ENCODE measurements at places on chromosomes 5 and 9. TPM values are rescaled to one million over a fixed set of nuclear protein-coding genes. Genes with fewer than 3 reads are reported as not detected.
A peak's percentile ranks its signal among the peaks of the same experiment; 100 is the strongest.

GRCh38 chr9:89667726-89668125 lies 62.9 kb downstream of the GADD45G start:
- peak overlapping the region; percentile 82 for H3K27ac ChIP-seq
- peak; percentile 85 for DNase-seq
- H3K4me1 ChIP-seq = peaks cover 47% of the 10 kb centered on the region
- H3K36me3 ChIP-seq = no peaks in the 10 kb centered on the region
- no peak overlapping the region for H3K4me3 ChIP-seq

DNA sequence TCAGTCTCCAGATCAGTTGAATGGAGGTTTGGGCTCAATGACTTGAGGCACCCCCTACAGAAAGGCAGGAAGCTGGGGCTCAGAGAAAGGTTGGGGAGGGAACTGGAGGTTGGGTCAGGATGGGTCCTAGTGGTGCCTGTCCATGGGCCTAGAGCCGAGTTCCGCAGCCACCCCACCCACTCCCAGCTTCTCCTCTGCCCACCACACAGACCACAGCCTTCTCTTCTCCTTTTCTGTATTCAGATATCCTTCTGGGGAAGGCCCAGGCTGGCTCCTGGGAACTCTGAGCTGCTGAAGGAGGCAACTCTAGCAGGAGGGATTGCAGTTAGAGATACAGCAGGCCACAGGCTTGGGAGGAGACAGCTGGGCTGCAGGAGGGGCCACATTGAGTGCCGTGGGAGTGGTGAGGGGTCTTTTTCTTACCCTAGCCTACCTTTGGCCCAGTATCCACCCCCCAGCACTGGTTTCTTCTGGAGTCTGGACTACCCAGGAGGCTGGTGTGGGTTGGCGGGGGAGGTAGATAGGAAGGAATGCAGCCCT lies 15.4 kb upstream of the PTGS1 start:
- no peak overlapping the region for H3K4me3 ChIP-seq
- no peaks in the 10 kb centered on the region for H3K4me1 ChIP-seq
- H3K27me3 ChIP-seq = no peaks in the 10 kb centered on the region
- no peak overlapping the region for H3K27ac ChIP-seq
- DNase-seq = no peak

Gene ANKRD18A
- total RNA-seq = 1.7 TPM

Gene FAM78A
- total RNA-seq = 1.9 TPM

DNA sequence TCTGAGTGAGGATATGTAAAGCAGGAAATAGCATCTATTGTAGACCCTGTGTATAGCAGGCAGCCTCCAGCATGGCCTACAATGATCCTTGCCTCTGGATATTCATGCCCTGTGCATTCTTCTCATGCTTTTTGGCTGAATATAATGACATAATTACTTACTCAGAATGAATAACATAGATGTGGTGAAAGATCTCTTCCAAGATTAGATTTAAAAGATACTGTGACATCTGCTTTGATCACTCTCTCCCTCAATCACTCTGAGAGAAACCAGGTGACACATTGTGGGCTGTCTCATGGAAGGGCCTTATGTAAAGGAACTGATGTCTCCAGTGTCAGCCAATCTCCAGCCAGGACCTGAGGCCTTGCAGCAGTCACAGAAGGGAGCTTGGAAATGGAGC lies 376.7 kb downstream of the DNAH5 start:
- no peaks in the 10 kb centered on the region for H3K36me3 ChIP-seq
- H3K4me3 ChIP-seq = no peak overlapping the region
- no peak overlapping the region for H3K27ac ChIP-seq
- no peak for DNase-seq
- H3K4me1 ChIP-seq = no peaks in the 10 kb centered on the region
- H3K27me3 ChIP-seq = no peaks in the 10 kb centered on the region

GRCh38 chr9:135413086-135413375 lies 66.6 kb upstream of the PPP1R26 start:
- H3K4me1 ChIP-seq = peaks cover 7% of the 10 kb centered on the region
- H3K27me3 ChIP-seq = peaks cover 64% of the 10 kb centered on the region
- H3K4me3 ChIP-seq = no peak overlapping the region
- no peaks in the 10 kb centered on the region for H3K36me3 ChIP-seq
- no peak for DNase-seq
- H3K27ac ChIP-seq = no peak overlapping the region

Gene TOR1A
- total RNA-seq = 40.1 TPM

Gene ADAMTS6
- not detected for total RNA-seq

Gene LNPEP
- 88.7 TPM for total RNA-seq

DNA sequence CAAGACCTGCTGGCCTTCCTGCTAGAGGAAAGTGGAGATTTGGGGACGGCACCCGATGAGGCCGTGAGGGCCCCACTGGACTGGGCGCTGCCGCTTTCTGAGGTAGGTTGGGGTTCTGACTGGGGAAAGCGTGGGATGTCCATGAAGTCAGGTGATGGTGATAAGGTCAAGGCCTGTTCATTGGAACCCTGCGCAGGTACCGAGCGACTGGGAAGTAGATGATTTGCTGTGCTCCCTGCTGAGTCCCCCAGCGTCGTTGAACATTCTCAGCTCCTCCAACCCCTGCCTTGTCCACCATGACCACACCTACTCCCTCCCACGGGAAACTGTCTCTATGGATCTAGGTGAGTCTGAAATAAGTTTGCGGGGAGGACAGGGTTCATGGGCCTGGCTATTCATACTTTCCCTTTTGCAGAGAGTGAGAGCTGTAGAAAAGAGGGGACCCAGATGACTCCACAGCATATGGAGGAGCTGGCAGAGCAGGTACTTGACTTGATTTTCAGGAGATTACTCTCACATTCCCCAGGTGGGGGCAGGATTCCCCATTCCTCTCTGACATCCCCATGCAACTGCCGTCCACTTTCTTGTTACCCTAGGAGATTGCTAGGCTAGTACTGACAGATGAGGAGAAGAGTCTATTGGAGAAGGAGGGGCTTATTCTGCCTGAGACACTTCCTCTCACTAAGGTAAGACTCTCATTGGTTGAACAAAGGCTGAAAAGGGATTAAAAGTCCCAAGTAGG lies 505 bp downstream of the CREB3 start:
- peak; percentile 70 for DNase-seq
- peaks cover 74% of the 10 kb centered on the region for H3K4me1 ChIP-seq
- no peaks in the 10 kb centered on the region for H3K27me3 ChIP-seq
- H3K36me3 ChIP-seq = peaks cover 38% of the 10 kb centered on the region
- peak overlapping the region; percentile 98 for H3K27ac ChIP-seq

- H3K4me1 ChIP-seq = no peaks in the 10 kb centered on the region
- H3K4me3 ChIP-seq = no peak overlapping the region
- H3K27me3 ChIP-seq = peaks cover 3% of the 10 kb centered on the region
- no peaks in the 10 kb centered on the region for H3K36me3 ChIP-seq
- no peak overlapping the region for H3K27ac ChIP-seq
These were observed 114.5 kb downstream of the MAT2B start for GRCh38 chr5:163619951-163620350.

Gene ABLIM3
- total RNA-seq = 17.1 TPM

DNA sequence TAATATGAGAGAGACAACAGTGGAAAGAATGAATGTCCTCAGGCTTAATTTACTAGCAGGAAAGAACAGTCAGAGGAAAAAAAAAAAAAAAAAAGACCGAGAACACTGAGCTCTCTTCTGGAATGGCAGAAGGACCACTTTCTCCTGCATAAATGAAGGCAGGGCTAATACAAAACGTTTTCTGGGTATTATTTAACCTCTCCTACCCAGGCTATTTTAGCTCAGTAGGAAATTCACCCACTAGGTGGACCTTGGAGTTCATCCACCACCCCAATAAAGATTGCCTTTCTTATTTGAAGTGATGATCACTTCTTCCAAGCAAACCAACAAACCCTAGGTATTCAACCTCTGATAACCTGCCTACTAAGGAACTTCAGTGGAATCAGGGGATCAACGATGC lies 3.7 kb downstream of the GLIS3 start:
- no peaks in the 10 kb centered on the region for H3K4me1 ChIP-seq
- no peaks in the 10 kb centered on the region for H3K36me3 ChIP-seq
- H3K27ac ChIP-seq = peak overlapping the region; percentile 95

DNA sequence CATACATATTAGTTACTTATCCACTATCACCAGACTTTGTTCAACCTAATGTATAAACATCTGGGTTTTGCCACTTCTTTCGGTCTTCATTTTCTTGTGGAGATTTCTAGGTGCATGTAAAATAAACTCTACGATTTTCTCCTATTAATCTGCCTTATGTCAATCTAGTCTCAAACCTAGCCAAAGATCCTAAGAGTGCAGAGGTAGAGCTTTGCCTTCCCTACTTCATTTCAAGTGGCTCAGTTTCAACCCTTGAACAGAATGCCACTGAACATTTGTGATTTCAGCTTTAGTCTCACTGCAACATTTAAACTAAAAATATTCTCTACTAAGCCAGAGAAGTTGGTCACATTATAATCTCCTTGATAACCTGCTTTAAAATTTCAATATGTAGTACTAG lies 94.0 kb downstream of the EDIL3 start:
- no peak for DNase-seq
- H3K4me3 ChIP-seq = no peak overlapping the region
- no peaks in the 10 kb centered on the region for H3K36me3 ChIP-seq
- H3K27me3 ChIP-seq = no peaks in the 10 kb centered on the region
- no peak overlapping the region for H3K27ac ChIP-seq

DNA sequence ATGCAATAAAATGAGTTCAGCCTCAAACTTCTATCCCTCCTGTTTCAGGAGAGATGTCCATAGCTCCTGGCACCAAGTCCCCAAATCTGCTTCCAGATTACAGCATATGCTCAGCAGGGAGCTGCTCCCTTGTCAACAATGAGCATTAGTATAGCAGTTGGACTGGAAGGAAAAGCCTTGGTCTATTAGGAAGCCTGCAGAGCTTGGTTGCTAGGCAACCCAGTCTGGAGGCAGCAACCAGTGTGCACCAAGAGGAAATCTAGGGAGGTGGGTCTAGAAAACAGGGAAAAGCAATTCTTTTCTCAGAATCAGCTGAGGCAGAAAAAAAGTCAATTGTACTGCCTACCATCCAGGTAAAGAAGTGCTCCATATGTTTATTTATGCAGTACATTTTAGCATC lies 229.5 kb upstream of the NMUR2 start:
- DNase-seq = no peak
- H3K27ac ChIP-seq = no peak overlapping the region
- H3K4me1 ChIP-seq = no peaks in the 10 kb centered on the region
- no peaks in the 10 kb centered on the region for H3K36me3 ChIP-seq
- H3K27me3 ChIP-seq = no peaks in the 10 kb centered on the region
- H3K4me3 ChIP-seq = no peak overlapping the region

DNA sequence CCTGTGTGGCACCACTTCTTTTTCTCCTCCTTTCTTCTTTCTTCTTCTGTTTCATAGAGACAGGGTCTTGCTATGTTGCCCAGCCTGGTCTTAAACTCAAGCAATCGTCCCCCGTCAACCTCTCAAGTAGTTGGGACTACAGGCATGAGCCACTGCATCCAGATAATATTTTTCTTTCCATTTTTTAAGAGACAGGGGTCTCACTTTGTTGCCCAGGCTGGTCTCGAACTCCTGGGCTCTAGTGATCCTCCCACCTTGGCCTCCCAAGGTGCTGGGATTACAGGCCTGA lies 47.4 kb upstream of the IER5L start:
- DNase-seq = no peak
- H3K4me3 ChIP-seq = no peak overlapping the region
- peaks cover 4% of the 10 kb centered on the region for H3K4me1 ChIP-seq
- no peaks in the 10 kb centered on the region for H3K27me3 ChIP-seq
- no peaks in the 10 kb centered on the region for H3K36me3 ChIP-seq

DNA sequence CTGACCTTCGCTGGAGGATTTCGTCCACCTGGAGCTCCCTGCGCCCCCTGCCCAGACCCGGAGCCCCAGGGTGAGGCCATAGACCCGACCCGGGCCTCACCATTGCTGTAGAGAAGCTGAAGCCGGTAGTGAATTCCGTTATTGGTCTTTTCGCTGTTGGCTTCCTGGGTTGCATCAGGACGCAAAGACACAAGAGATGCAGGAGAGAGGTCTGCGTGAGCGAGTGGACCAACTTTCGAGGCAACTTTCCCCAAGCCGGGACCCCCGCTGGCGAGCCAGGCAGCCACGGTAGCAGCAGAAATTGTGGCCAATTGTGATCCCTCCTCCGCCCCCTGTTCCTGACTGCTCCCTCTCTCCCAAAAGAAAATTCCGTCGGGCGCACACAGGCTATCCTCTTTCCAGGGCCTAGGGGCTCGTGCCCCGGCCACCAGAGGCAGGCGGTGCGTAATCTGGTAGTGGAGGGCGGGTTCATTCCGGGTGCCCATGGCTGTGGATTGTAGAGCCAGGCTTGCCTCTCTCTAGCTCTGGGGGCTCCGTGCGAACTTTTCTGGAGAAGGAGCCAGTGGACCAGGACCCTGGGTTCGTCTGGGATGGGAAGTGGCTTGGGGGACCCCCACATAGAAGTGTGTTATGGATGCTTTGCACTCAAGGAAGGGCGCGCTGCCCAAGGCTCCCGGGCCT lies 3.3 kb downstream of the EBF1 start:
- H3K27ac ChIP-seq = peak overlapping the region; percentile 79
- H3K4me3 ChIP-seq = peak overlapping the region; percentile 54
- peaks cover 68% of the 10 kb centered on the region for H3K27me3 ChIP-seq
- no peak for DNase-seq

GRCh38 chr9:70902171-70902570 lies 219.2 kb downstream of the TRPM3 start:
- H3K27ac ChIP-seq = no peak overlapping the region
- no peaks in the 10 kb centered on the region for H3K27me3 ChIP-seq
- DNase-seq = no peak
- H3K36me3 ChIP-seq = no peaks in the 10 kb centered on the region
- no peak overlapping the region for H3K4me3 ChIP-seq

Gene PIP5K1B
- 33.8 TPM for total RNA-seq

Gene YIPF5
- total RNA-seq = 49.9 TPM

GRCh38 chr5:119740225-119740624 lies 110.9 kb downstream of the FAM170A start:
- no peak overlapping the region for H3K4me3 ChIP-seq
- H3K36me3 ChIP-seq = no peaks in the 10 kb centered on the region
- no peaks in the 10 kb centered on the region for H3K27me3 ChIP-seq
- DNase-seq = no peak
